ENCODE measurements at places on chromosomes 1 and 21.
A peak's percentile ranks its signal among the peaks of the same experiment; 100 is the strongest.

DNA sequence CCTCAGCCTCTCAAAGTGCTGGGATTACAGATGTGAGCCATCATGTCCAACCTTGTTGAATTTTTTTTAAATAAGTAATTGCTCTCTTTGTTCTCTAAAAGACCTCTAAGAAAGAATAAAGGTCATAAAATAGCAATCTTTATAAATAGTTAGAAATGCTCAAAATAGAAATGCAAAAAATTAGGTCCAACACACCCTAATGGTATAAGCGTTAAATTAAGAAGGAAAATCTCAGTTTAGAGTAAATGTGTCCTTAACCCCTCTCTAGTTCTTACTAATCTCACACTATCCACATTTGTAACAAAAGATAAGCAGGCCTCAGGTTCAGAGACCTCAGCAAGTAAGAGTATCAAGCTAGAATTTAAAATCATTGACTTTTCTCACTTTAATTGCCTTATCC, 38.3 kb upstream of the GLIS1 start:
- DNase-seq = no peak

GRCh38 chr1:156476501-156477298, 23.9 kb downstream of the MEF2D start:
- peak; percentile 52 for DNase-seq

DNA sequence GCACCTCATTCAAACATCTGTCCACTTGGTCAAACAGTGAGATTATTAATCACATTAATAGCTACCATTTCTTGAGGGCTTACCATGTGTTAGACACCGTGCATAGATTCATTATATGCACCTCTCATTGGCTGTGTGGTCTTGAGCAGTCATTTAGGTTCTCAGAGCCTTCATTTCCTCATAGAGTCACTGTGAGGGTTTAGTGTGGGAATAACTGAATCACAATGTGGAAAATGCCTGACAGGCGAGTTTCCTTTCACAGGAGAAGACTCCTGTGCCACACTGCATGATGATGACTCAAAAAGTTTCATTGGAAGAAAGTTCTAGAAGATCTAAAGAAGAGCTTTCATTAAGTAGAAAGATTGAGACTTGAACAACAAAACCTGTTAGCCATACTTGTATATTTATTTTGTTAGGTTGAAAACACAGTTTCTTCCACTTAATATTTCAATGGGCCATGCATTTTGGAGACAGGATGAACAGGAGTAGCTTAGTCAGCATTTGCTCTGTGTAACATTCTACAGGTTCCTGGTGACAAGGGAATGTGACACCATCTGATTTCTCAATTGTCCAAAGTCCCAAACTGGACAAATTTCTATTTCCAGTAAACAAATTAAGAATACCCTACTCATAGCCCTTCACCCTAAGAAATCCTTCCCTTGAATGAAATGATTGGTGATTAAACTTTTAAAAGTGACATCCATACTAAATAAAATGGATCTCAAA, 45.7 kb downstream of the FYB2 start:
- no peak for DNase-seq

DNA sequence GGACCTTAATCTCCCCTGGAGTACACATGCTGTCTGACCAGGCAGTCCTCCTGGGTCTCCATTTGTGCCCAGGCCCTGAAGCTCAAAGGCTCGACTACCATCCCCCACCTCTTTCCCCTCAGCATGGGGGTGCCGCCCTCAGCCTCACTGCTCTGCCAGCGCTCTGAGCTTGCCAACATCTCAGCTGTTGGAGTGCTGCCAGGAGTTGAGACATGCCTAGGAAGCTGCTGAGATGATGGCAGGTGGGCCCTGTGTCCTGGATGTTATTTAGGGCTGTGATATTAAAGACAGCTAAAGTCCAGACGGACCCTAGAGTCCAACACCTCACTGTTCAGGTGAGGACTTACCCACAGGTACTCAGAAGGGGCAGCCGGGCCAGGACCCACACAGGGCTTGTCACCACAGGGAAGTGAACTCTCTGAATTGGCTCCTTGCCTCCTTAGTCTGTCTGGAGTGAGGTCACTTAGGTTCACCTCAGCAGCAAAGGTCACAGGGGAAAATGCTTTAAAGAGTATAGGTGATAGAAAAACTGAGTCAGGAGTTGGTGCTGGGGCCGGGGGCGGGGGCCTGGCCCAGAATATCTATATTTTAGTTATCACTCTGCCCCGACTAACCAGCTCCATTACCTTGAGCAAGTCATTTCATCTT, 19.7 kb upstream of the KCNC4 start:
- DNase-seq = no peak

DNA sequence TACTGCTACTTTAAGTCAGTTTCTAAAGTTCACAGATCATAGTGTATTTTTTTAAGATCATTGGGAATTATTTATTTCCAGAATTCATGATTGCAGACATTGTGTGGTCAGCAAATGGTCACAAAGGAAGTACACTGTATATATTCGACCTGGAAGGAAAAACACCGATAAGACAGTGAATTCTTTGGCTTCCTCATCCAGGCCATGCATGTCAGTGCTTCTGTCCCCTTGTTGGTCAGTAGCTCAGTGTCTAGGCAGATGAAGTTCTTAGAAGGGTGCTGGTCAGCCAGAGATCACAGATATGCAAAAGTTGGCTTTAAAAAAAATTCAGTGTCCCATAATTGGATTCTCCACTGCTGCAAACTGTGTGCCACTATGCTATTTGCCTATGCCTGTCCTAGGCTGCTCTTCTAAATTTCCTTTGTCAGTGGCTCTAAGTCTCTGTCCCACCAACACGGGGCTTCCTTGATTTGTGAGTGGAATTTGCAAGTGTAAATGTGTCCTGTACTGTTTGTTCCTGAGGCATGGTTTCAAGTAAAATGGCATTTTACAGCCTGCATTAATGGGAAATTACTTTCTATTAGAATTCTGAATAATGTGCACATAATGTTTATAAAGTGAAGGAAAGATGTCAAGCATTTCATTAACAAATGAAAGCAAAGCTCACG, 12.0 kb upstream of the VAMP4 start:
- DNase-seq = no peak

DNA sequence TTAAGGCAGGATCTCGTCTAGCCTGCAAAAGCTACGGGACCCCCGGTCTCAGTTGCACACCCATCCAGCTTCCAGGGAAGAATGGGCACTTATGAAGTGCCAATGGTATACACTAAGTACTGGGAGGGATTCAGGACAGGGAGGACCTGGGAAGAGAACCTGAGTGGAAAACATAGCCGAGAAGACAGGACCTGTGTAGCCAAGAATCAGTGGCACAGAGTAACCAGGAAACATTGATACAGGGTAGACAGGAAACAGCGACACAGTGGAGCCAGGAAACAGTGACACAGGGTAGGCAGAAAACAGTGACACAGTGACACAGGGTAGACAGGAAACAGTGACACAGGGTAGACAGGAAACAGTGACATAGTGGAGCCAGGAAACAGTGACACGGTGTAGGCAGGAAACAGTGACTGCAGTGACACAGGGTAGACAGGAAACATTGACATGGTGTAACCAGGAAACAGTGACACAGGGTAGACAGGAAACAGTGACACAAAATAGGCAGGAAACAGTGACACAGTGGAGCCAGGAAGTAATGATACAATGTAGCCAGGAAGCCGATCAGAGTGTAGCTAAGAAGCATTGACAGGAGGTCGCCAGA, 138.0 kb upstream of the ARHGEF16 start:
- DNase-seq = peak; percentile 5

GRCh38 chr1:171140401-171140800, 44.7 kb upstream of the FMO2 start:
- no peak for DNase-seq

DNA sequence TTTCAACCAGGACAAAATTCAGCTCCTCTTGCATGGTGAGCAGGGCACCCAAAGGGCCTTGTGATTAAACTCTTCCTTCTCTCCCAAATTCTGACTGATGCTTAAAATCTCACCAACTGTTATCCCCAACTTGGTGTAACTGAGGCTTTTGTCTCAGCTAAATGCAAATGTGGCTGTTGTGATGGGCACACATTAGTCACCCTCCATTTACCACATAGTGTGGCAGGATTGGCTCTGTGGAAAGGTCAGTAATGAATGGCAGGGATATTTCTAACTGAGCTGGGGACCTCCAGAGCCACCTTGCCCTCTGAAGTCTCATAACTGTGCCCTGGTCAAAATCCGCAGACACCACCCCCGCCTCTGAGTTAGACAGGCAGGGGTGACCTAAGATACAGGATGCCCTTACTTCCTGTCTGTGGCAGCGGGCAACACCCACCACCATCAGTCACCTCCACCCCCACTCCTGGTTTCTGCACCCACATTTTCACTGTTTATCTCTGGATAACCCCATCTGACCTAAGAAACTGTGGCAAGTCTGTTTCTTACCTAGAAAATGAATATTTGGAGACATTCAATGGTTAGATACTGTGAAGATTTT, 25.4 kb upstream of the RGS16 start:
- DNase-seq = peak; percentile 79

DNA sequence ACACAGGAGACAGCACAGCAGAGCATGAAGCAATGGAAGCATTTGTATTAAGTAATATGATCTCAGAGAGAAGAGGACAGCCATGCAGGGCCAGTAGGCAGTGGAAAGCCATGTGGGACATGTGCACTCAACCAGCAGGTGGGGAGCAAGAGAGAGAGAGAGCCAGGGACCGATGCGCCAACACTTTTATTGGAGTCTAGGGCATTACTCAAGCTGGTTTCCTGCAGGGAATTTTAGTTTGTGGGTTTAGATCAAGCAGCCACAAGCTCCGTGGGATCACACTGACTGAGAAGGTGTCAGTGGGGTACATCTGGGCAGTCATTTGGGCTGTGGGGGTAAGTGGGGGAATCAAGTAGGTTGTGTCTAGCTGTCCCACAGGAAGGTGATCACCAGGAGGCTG, 137.1 kb downstream of the PCBP3 start:
- no peak for DNase-seq

DNA sequence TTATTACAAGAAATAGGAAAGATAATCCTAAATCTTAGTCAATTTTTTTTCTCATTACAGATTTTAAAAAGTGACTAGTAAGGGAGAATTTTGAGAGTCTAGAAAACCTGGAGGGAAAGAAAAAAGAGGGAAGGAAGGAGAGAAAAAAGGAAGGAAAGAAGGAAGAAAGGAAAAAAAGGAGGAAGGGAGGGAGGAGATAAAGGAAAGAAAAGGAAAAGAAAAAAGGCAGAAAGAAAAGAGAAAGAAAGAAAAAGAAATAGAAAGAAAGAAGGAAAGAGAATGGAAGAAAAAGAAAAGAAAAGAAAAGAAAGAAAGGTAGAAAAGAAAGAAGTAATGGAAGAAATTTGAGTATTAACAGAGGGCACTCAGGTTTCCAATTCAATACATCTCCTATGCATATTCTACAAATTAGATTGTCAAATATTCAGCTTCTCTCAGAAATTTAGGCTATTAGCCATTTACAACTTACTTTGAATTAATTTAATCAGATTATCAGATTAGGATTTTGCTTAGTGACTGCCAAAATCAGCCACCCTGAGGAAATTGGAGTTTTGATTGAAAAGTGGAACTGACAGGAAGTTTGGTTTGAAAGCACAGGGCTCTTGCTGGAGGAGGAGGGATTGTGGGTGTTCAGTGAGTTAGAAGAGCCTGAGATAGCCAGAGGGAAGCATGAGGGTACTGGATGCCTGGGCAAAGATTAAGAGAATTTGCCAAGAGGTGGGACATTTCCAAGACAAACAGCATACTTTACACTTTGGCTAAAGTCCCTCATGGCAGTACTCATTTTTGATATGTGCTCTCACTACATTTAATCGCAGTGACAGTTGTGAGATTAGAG, 677.8 kb downstream of the USP25 start:
- no peak for DNase-seq

- DNase-seq = no peak
These were observed 180.6 kb downstream of the PAPPA2 start for GRCh38 chr1:176643536-176643935.

DNA sequence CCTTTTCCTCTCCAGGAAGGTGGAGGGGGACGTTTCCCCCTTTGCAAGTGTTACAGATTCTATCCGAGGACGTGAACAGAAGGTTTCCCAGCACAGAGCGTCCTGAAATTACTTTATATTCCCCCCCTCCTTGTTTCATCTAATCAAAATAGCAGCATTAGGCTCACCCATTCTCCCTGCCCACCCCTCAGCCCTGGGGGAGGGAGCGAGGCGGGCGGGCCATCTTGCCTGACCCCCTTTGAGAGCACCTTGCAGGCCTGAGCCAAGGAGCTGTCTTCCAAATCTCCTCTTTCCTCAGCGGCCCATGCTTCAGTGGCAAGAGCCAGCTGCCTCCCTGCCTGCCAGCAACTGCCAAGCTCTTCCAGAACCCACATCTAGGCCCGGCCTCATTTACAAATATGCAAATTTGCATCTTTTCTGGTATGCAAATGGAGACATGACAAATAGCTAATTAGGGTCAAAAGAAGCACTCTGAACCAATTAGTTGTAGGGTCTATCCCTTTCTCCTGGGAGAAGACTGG, 69.1 kb upstream of the POU3F1 start:
- no peak for DNase-seq

DNA sequence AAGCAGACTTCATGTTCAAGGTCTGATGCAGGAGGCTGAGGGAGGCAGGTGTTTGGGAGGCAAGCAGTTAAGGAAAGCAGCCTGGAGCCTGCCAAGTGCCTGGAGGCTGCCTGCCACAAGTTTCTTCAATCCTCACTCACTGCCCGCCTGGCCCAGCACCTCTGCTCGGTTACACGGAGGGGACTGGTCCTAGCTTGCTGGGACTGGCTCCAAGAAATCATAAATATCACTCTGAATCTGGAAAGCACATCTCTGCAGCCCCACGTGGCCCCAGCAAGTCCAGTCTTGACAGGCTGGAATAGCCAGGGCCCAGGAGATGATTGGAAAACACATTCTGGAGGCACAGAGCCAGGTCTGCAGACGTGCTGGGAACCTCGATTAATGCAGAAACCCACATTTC, 83.9 kb downstream of the BCAR3 start:
- no peak for DNase-seq

DNA sequence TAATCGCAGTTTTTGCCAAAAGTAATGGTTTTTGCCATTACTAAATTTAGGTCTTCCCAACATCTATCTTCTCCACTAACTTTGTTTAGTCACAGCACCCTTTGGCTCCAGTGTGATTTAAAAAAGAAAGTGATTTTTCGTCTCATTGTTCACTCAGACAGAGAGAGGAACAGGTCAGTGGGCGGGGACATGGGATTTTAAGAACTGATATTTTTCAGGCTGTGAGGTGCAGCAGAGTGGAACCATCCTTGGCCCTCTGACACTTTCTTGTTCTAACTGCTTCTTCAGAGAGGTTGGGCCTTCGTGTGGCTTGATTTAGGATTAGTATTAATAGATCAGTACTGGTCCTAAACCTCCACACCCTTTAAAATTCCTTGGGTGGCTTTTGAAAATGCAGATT, 38.8 kb downstream of the CASQ2 start:
- DNase-seq = no peak

DNA sequence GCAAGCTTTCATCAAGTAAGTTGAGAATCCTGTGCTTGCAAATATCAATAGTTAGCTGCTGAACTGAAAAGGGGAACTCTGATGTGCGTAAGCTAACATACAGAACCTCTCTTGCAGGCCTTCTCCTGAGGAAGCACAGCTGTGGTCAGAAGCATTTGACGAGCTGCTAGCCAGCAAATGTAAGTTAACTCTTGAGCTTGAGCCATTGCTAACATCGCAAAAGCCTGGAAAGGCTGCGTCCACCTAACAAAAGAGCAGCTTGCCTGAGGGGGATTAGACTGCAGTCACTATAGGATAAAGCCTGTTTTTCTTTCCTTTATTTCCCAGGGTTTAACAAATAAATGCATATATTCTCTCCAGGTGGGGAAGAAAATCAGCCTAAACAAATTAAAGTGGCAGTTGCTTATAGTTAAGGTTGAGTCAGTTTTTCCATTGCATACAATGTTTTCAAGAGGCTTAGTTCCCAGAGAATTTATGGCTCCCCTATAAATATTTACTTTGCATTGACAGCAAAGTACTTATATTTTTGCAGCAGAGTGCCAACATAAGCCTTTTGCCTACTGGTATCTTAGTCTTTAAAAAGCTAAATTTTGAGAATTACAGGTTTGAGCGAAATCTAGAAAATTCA, 1.5 kb downstream of the RGS2 start:
- DNase-seq = no peak

All from activated CD4-positive, alpha-beta T cell treated with anti-CD3 and anti-CD28 coated beads, Interleukin-10, Interleukin-2, amounts not matched to agents 100 ng/mL and 50 ng/mL, durations not matched to agents 16 hours and 8 hours (primary cell).